ENCODE measurements at places on chromosomes 6 and 20. TPM values are rescaled to one million over a fixed set of nuclear protein-coding genes. Genes with fewer than 3 reads are reported as not detected.

Gene RGS17
- not detected for total RNA-seq

Gene TDRD6
- 0.25 TPM for total RNA-seq

Gene SLC17A2
- total RNA-seq, result not detected

Gene RAMACL
- total RNA-seq, result 0.30 TPM

Gene COL9A3
- total RNA-seq, result not detected

Gene XKR7
- not detected for total RNA-seq

Gene KCNQ5
- 4.2 TPM for total RNA-seq
